ENCODE measurements at places on chromosomes 7 and 10. TPM values are rescaled to one million over a fixed set of nuclear protein-coding genes. Genes with fewer than 3 reads are reported as not detected.

DNA sequence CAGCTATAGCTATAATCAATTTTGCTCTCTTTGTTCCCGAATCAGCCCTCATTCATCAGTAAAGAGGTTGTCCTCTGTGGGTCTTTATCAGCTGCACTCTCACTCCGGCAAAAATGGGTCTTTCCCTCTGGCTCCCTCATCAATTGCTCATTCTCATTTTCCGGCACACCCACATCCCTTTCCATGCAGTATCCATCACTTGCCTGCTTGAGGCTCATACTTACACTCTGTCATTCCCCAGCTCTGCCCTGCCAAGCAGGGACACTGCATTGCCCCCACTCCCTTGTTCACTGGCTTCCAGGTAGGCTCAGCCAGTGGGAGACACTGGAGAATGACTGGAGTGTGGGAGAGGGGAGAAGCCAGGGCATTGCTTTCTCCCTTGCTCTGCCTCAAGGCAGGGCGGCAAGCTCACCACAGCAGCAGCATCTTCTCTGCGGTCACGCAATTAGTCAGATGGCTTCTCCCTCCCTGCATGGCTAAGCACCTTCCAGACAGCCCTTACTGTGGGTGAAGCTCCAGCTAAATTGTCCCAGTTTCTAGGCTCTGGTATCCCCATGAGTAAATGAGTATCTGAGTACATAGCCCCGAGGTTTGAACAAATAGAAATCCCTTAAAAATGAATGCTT, 470.7 kb upstream of the LRRN3 start:
- no peak overlapping the region for H3K27ac ChIP-seq
- H3K4me1 ChIP-seq: no peaks in the 10 kb centered on the region
- DNase-seq: no peak
- no peak overlapping the region for H3K4me3 ChIP-seq

DNA sequence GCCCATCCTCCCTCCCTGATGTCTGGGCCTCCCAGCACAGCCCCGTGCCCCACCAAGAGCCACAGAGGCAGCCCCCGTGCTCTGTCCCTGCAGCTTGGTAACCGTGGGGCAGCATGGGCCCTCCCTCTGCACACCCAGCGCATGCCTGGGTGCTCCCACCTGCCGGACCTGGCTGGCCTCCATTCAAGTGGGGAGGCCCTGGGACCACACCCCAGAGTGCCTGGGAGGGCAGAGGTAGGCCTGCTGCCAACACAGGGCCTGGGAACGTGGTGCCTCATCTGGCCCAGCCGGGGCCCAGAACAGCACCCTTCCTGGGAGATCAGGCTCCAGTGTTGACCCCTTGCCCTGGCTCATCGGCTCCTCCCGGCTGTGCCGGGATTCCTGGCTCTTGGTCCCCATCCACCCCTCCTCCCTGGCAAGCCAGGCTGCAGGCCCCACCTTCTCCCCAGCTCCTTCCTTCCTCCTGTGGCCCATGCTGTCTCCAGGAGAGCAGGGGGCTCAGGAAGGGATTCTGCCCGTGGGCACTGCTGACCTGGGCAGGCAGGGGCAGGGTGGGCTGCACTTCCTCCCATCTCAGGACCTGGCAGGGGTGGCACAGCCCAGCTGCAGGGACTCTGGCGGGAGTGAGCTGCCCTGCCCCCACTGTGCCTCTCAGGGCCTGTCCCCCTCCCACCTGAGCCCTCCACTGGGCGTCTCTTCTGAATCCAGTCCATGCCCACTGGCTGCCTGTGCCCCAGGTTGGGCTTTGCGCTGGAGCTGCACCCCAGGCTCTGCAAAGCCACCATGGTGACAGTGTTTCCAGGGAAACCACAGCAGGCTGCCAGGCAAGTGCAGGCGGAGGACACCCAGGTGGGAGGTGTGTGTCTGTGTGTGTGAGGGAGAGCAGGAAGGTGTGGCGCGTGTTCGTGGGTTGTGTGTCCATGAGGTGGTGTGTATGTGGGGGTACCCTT, 32.6 kb downstream of the PWWP2B start:
- DNase-seq: no peak
- peaks cover 20% of the 10 kb centered on the region for H3K4me1 ChIP-seq
- no peaks in the 10 kb centered on the region for H3K27me3 ChIP-seq
- H3K36me3 ChIP-seq: no peaks in the 10 kb centered on the region
- no peak overlapping the region for H3K4me3 ChIP-seq

DNA sequence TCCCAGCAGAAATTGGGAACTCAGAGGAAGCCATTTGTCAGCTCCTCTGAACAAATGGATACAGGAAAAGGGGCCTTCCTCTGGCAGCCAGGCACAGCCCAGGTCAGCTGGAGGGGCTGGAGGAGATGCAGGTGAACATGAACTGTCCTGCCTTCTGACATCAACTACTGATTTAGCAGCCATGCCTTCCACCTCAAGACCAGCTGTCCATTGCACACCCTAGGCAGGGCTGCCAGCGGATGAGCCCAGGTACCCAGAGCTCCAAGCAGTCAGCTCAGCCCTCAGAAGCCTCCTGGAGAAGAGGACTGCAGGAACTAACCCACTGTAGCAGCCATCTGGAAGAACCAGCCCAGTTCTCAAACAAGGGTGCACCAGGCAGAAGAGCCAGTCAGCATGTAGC, 44.1 kb upstream of the GDF10 start:
- H3K36me3 ChIP-seq: no peaks in the 10 kb centered on the region
- DNase-seq: no peak
- H3K4me1 ChIP-seq: no peaks in the 10 kb centered on the region
- peaks cover 15% of the 10 kb centered on the region for H3K27me3 ChIP-seq
- H3K4me3 ChIP-seq: no peak overlapping the region
- H3K27ac ChIP-seq: no peak overlapping the region

DNA sequence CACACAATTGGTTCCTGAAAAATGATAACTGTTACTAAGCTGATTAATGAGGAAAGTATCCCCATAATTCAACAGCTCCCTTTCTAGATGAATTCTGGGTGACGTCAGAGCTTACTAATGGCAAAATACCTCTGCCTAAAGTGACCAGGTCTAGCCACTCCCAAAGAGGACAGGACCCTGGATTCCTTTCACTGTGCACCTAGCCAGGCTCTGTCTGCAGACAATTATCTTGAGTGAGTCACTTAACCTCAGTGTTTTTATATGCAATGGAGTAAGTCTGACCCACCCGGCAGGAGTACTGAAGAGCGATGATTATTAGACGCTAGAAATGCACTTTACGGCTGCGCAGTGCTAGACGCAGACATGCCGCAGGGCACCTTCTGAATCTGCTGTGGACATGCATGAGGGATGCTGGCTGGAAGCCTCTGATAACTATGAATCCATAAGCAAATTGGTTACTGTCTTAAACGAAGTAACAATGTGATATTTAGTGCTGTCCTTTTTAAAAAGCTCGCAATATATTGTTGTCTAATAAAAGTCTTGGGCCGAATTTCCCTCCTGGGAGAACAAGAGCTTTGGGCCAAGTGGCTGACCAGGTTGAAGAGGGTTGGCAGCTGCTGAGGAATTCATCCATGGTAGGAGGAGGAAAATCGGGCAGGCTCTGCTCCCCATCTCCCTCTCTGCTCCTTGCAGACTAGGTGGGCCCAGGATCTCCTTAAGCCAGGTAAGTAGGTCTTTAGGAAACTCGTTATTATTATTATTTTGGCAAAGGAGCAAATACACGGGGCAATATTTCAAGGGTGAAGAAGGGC, 4.6 kb upstream of the INPP5A start:
- H3K4me3 ChIP-seq: no peak overlapping the region
- H3K27ac ChIP-seq: peak overlapping the region; percentile 57
- peak; percentile 73 for DNase-seq
- peaks cover 47% of the 10 kb centered on the region for H3K4me1 ChIP-seq

DNA sequence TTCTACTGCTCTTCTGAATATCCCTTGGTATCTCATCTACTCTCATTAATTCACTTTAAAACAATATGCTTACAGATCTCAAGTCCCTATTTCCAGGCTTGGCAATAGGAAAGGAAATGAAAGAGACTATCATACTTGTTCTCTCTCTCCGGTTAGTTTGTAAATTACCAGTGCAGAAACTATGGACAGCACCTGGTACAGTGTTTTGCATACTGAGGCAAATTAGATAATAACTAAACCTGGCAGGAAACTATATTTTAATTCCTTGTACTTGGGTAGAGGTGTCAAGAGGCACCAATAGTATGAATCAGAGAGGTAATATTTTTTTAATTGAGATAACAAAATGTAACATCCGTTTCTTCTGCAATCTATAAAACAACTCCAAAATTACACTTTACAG, 97.7 kb upstream of the TMEM196 start:
- no peak overlapping the region for H3K4me3 ChIP-seq
- no peaks in the 10 kb centered on the region for H3K27me3 ChIP-seq
- no peak for DNase-seq
- H3K4me1 ChIP-seq: no peaks in the 10 kb centered on the region
- H3K36me3 ChIP-seq: no peaks in the 10 kb centered on the region

DNA sequence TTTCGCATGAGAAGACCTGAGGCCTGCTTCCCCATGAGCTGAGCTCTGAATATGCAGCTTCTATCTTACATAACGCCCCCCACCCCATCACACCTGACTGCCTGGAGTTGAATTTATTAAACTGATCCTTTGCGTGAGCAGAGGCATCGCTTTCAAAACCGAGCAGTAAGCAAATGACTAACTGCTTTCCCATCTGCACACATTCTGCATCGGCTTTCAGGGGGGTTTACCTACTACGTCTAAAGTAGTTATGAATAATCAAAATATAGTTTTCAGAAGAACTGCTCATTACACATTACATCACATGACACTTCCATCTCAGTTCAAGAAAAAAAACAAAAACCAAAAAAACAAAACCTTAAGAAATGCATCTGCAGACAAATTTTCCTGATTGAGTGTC, 54.7 kb upstream of the EGR2 start:
- H3K36me3 ChIP-seq: no peaks in the 10 kb centered on the region
- no peak overlapping the region for H3K4me3 ChIP-seq
- peaks cover 11% of the 10 kb centered on the region for H3K27me3 ChIP-seq
- H3K27ac ChIP-seq: no peak overlapping the region
- no peaks in the 10 kb centered on the region for H3K4me1 ChIP-seq
- no peak for DNase-seq

- no peak for DNase-seq
- H3K27ac ChIP-seq: peak overlapping the region; percentile 44
- H3K27me3 ChIP-seq: no peaks in the 10 kb centered on the region
These were observed 7.4 kb upstream of the ARID5B start for GRCh38 chr10:61894133-61894532.

DNA sequence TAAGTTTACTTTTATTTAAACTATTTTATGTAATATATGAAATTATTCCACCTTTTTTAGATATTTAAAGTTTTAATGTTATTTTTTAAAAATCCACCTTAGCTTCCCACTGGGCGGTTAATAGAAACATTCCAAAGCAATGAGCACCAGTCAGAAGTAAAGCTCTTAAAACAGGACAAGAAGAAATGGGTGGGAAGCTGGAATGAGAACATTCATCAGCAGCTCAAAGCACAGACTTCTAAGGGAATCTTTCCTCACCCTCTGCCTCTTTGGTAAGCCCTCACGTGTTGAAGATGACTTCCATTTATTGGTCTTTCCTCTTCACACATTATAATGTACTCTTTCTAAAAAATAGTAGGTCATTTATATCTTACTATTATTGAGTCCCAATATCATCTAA, 3.1 kb downstream of the AGMO start:
- no peak overlapping the region for H3K4me3 ChIP-seq
- H3K4me1 ChIP-seq: no peaks in the 10 kb centered on the region

- H3K4me3 ChIP-seq: no peak overlapping the region
- H3K27ac ChIP-seq: peak overlapping the region; percentile 25
- DNase-seq: no peak
- H3K36me3 ChIP-seq: no peaks in the 10 kb centered on the region
- H3K4me1 ChIP-seq: no peaks in the 10 kb centered on the region
These were observed 132.9 kb downstream of the MBL2 start for GRCh38 chr10:52639652-52640051.

- no peaks in the 10 kb centered on the region for H3K4me1 ChIP-seq
- no peaks in the 10 kb centered on the region for H3K27me3 ChIP-seq
- H3K4me3 ChIP-seq: no peak overlapping the region
- H3K27ac ChIP-seq: no peak overlapping the region
- peak; percentile 53 for DNase-seq
These were observed 32.8 kb downstream of the IL15RA start for GRCh38 chr10:5944389-5945189.

GRCh38 chr7:80624763-80625162, 13.7 kb upstream of the CD36 start:
- peaks cover 3% of the 10 kb centered on the region for H3K27me3 ChIP-seq
- no peak overlapping the region for H3K27ac ChIP-seq
- H3K4me1 ChIP-seq: no peaks in the 10 kb centered on the region
- DNase-seq: no peak
- H3K36me3 ChIP-seq: no peaks in the 10 kb centered on the region
- H3K4me3 ChIP-seq: no peak overlapping the region

DNA sequence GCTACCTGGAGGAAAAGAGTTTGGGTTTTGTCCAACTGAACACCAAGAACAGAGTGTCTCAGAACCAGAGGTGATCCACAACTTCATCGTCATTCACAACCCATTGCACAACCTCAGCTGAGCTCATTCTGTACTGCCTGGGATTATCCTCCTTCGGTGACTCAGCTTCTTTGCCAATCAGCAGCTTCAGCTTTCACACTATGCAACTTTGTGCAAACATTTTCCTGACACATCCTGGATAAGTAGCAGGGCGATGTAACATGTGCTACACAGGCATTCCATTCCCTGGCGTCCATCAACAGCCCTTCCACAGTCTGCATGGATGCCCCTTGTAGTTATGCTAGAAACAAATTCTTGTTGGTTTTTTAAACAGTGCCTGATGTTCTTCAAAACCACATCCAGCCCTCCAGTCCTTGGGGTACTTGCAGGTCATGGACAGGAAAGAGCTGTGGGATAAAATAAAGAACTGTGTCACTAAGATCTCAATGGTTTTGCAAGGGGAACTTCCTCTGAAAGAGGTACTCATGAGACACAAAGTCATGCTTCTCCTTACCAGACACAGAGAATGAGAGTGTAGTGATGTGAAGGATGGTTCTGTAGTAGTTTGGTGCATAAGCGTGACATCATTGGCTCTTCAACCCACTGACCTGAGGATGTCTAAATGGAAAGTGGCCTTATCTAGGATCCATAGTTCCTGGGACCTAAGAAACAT, 478.5 kb downstream of the KIF20B start:
- H3K4me1 ChIP-seq: no peaks in the 10 kb centered on the region
- peak; percentile 38 for DNase-seq
- no peak overlapping the region for H3K27ac ChIP-seq
- H3K36me3 ChIP-seq: no peaks in the 10 kb centered on the region
- H3K27me3 ChIP-seq: no peaks in the 10 kb centered on the region

- no peaks in the 10 kb centered on the region for H3K27me3 ChIP-seq
- no peak overlapping the region for H3K27ac ChIP-seq
- no peaks in the 10 kb centered on the region for H3K36me3 ChIP-seq
- DNase-seq: no peak
These were observed 4.3 kb upstream of the YKT6 start for GRCh38 chr7:44196450-44196872.

TAS2R3 gene
- total RNA-seq: 0.49 TPM

ZNF438 gene
- 2.0 TPM for total RNA-seq

CYP2C19 gene
- total RNA-seq: 0.15 TPM
